T-cell (primary cell): ENCODE measurements at places on chromosomes 16 and 17.

- peaks cover 78% of the 10 kb centered on the region for H3K27me3 ChIP-seq
- H3K4me1 ChIP-seq = peaks cover 3% of the 10 kb centered on the region
- no peaks in the 10 kb centered on the region for H3K36me3 ChIP-seq
- H3K27ac ChIP-seq = no peak overlapping the region
- H3K4me3 ChIP-seq = no peak overlapping the region
Measured at GRCh38 chr17:48641541-48642058, 15.4 kb upstream of the HOXB9 start.

DNA sequence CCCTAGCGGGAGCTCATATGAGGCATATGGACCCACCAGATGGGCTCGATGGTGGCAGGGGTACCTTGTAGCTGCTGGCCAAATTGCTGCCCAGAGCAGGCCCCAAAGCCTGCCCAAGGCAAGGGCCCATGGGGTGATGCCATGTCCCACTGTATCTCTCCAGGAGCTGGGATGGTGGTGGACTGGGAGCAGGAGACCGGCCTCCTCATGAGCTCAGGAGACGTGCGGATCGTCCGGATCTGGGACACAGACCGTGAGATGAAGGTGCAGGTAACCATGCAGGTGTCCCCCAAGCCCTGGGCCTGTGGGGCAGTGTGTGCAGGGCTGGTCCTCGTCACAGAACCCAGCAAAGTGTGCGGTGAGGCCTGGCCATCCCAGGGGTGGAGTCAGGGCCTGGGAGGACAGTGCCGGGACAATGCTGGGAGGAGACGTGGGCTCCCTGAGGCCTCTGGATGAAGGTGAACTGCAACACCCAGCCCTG is 34.1 kb upstream of the CHMP6 start:
- H3K36me3 ChIP-seq = peaks cover 15% of the 10 kb centered on the region
- H3K27ac ChIP-seq = no peak overlapping the region
- no peak for DNase-seq
- H3K4me3 ChIP-seq = no peak overlapping the region

GRCh38 chr16:56869513-56870275 is 4.7 kb downstream of the SLC12A3 start:
- H3K4me3 ChIP-seq = no peak overlapping the region
- H3K27me3 ChIP-seq = no peaks in the 10 kb centered on the region
- no peak overlapping the region for H3K27ac ChIP-seq
- no peaks in the 10 kb centered on the region for H3K4me1 ChIP-seq

GRCh38 chr16:12178251-12178990 is 201.9 kb downstream of the SNX29 start:
- no peak overlapping the region for H3K27ac ChIP-seq
- no peaks in the 10 kb centered on the region for H3K36me3 ChIP-seq
- no peak for DNase-seq
- H3K4me1 ChIP-seq = no peaks in the 10 kb centered on the region
- H3K4me3 ChIP-seq = no peak overlapping the region

GRCh38 chr17:76432712-76433336 is 20.1 kb downstream of the UBE2O start:
- no peak for DNase-seq
- no peaks in the 10 kb centered on the region for H3K4me1 ChIP-seq
- H3K36me3 ChIP-seq = no peaks in the 10 kb centered on the region
- no peak overlapping the region for H3K4me3 ChIP-seq
